Uterine smooth muscle cell (primary cell): ENCODE measurements at places on chromosomes 2 and 18. TPM values are rescaled to one million over a fixed set of nuclear protein-coding genes. Genes with fewer than 3 reads are reported as not detected.

EPG5 gene
- total RNA-seq: 53.5 and 62.5 TPM in 2 replicates

PIEZO2 gene
- 0.12 and 0.44 TPM in 2 replicates for total RNA-seq

SOWAHC gene
- 16.3 and 17.2 TPM in 2 replicates for total RNA-seq

RBM45 gene
- 25.8 and 26.7 TPM in 2 replicates for total RNA-seq

OSGEPL1 gene
- total RNA-seq: 9.4 and 18.6 TPM in 2 replicates

OTOS gene
- not detected in 2 replicates for total RNA-seq

ALK gene
- under 0.01 TPM in 1 of 2 replicates, not detected in the other for total RNA-seq

SATB2 gene
- total RNA-seq: 4.9 and 6.6 TPM in 2 replicates

STPG4 gene
- 0.12 and 0.44 TPM in 2 replicates for total RNA-seq

ACTG2 gene
- total RNA-seq: 2.9 and 6.2 TPM in 2 replicates

C2orf66 gene
- total RNA-seq: under 0.01 and 0.12 TPM in 2 replicates

CRACDL gene
- total RNA-seq: under 0.01 TPM in 1 of 2 replicates, not detected in the other

WNT10A gene
- total RNA-seq: not detected in 2 replicates

ALKAL2 gene
- total RNA-seq: not detected in 2 replicates

ASXL3 gene
- 0.87 and 3.3 TPM in 2 replicates for total RNA-seq

DOCK10 gene
- 71.6 and 113 TPM in 2 replicates for total RNA-seq

LIMS4 gene
- 10.0 and 12.5 TPM in 2 replicates for total RNA-seq

RAX gene
- total RNA-seq: not detected in 2 replicates

PRKRA gene
- 43.6 and 44.8 TPM in 2 replicates for total RNA-seq

ANKRD29 gene
- total RNA-seq: 2.3 and 6.1 TPM in 2 replicates

RSAD2 gene
- total RNA-seq: 1.00 and 1.5 TPM in 2 replicates

MBP gene
- total RNA-seq: 4.0 and 6.0 TPM in 2 replicates

PPP4R3B gene
- 48.4 and 52.6 TPM in 2 replicates for total RNA-seq

KLHL29 gene
- total RNA-seq: 3.8 and 5.5 TPM in 2 replicates

POTEI gene
- total RNA-seq: not detected in 2 replicates

ATOH8 gene
- 4.5 and 5.1 TPM in 2 replicates for total RNA-seq

SAP130 gene
- total RNA-seq: 3.2 and 4.9 TPM in 2 replicates

SFT2D3 gene
- total RNA-seq: 5.5 and 5.9 TPM in 2 replicates

CPO gene
- total RNA-seq: 0.12 TPM in 1 of 2 replicates, not detected in the other

CHN1 gene
- total RNA-seq: 5.4 and 10.8 TPM in 2 replicates

NRP2 gene
- 118 and 159 TPM in 2 replicates for total RNA-seq

MYO5B gene
- total RNA-seq: under 0.01 and 0.11 TPM in 2 replicates

RAPGEF4 gene
- total RNA-seq: 0.44 and 1.00 TPM in 2 replicates
